ENCODE measurements at places on chromosomes 13 and 19. TPM values are rescaled to one million over a fixed set of nuclear protein-coding genes. Genes with fewer than 3 reads are reported as not detected.

- DNase-seq: no peak
These were observed 15.6 kb downstream of the KDM4B start for GRCh38 chr19:4984438-4984990.

DNA sequence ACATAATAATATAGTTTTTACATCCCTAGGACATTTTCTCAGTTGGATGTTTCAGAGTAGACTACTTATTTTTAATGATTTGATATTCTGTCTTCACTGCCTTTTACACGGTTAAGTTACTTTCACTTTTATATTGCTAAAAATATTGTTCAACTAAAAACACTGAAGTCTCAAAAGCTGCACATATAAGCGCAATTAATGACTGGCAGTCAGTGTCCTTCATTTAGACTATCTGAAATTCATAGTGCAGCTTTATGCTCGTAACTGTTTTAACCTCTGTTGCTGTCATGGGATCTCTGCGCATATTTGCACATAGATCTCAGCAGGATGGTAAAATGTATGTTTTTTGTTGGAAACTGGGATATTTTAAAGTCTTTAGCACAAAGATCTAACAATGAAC lies 864.3 kb downstream of the SLITRK6 start:
- DNase-seq: no peak

- DNase-seq: no peak
These were observed 203.4 kb downstream of the COL4A1 start for GRCh38 chr13:110103534-110103933.

GRCh38 chr13:36454987-36455386 lies 22.7 kb downstream of the CCNA1 start:
- no peak for DNase-seq

DNA sequence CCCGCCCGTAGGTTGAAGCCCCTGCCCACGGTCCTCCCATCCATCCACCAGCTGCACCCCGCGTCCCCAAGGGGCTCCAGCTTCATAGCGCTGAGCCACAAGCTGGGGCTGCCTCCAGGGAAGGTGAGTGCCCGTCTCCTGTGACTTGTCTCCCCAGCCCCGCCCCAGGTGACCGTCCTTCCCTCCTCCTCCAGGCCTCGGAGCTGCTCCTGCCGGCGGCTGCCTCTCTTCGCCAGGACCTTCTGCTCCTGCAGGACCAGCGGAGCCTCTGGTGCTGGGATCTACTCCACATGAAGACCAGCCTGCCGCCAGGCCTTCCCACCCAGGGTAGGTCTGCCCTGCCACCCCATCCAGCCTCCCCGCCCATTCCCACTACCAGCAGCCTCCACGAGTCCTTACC lies 7.5 kb downstream of the HAUS5 start:
- DNase-seq: no peak

DNA sequence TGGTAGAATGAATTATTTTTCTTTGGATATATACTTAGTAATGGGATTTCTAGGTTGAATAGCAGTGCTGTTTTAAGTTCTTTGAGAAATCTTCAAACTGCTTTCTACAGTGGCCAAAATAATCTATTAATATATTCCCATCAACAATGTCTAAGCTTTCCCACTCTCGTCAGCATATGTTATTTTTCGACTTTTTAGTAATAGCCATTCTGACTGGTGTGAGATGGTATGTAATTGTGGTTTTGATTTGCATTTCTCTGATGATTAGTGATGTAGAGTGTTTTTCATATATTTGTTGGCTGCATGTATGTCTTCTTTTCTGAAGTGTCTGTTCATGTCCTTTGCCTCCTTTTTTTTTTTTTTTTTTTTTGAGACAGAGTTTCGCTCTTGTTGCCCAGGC lies 90.2 kb upstream of the CSNK1A1L start:
- DNase-seq: no peak

- peak; percentile 85 for DNase-seq
These were observed 175.2 kb downstream of the TDRD3 start for GRCh38 chr13:60572003-60572798.

- DNase-seq: peak; percentile 59
These were observed 20.7 kb downstream of the SH3GL1 start for GRCh38 chr19:4379383-4380253.

- DNase-seq: no peak
These were observed 1193.7 kb downstream of the EFNB2 start for GRCh38 chr13:105341758-105342157.

DNA sequence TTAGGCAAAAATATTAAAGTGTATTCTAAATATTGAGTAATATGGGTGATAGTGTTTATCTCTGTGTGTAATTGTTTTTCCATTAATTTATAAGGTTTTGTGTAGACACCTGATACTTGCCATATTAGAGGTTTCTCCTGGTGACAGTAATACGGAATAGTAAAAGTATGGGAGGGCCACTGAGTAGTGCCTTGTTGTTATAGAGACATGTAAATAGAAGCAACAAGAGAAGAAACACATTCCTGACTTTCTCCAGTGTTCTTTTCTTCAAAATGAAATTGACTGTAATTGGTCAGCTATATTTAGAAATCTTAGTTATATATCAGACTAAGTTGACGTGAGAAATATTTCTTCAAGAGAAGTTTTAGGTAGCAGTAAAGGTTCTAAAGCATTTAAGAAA lies 18.5 kb downstream of the RNASEH2B start:
- no peak for DNase-seq

DNA sequence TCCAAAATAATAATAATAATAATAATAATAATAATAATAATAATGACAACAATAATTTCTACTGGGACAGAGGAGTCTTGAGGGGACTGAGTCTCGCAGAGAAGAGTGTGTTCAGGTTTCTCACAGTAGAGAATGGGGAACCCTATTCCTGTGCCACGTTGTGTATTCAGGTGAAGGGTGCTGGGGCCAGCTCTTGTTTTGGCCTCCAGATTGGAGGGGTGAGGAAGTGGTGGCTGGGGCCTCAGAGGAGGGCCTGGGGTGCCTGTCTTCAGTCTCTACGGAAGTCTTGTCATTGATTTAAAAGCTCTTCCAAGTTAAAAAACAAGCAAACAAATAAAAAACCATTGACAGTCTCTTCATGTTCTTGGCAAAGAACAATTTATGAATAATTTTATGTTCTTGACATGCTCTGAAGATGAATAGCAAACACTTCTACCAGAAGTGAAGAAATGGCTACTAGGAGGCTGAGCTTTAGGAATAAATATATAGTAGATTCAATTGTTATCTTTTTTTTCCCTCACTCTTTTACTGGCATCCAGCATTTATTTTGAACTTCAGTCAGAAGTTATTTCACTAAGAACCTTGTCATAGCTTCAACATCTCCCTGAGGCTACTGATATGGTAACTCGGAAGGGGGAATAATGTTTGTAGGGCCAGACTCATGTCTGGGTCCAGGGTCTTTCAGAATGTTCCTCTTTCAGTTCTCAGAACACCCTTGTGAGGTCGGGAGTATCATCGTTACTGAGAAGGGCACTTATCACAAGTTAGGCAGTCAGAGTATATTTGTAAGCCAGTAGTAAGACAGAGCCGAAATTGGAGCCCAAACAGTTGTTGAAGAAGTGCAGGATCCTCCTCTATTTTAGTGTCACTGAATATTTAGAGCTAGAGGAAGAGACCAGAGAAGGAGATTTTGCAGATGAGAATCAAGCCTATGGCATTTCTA lies 13.1 kb downstream of the LRCH1 start:
- DNase-seq: no peak

DNA sequence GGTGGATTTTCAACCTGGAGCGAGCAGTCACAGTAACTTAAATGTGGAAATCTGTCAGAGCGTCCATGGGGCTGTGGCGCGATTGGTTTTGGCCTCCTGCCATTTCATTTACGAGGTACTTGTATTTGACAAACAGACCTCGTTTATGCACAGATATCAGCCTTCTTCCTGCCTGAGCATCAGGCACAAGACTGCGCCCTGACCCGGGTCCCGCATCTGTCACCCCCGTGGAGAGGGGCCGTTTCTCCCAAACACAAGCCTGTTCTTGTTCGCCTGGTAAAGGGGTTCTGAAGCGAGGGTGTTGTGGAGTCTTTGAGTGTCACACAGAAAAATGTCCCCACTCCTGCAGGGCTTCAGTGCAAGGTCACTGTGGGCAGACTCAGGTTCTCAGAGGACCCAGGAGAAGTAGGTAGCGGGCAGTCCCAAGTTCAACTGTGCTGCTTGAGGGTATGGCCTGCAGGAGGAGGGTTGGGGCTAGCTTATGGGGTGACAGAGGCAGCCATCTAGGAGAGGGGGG lies 202.3 kb downstream of the URI1 start:
- DNase-seq: no peak

DNA sequence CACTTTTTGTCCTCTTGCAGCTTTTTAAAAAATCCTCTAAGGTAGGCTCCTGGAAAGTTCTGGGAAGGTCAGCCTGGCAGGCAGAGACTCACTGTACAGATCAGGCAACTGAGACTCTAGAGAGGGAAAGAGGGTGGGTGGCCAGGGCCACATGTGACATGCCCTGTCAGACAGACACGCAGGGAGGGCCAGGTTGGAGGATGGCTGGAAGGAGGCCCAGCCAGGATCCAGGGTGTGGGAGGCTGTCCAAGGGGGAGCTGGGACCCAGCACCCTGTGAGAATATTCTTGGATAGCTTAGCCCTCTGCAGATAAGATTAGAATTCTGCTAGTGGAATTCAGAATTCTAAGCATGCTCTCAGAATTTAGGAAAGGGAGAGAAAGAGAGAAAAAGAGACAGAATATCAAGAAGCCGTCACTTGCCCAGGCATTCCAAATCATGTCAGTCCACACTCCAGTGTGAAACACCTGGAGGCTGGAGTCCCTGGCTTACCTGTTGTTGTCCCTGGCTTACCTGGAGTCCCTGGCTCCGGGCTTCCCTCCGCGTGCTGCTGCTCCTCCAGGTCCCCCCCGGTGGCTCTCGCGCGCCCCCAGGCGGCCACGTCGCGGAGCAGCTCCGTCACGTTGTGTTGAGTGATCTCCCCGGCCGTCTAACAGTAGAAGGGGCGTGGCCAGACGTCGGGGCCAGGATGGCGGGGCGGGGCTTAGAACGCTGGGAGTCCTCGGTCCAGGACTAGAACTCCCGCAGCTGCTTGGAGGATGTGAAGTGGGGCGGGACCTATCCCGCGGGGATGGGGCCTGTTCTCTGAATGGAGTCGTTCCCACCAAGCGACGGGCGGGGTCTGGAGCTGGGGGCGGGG lies 2.8 kb upstream of the TNNI3 start:
- peak; percentile 67 for DNase-seq

- DNase-seq: no peak
These were observed 2.0 kb downstream of the ZBTB7A start for GRCh38 chr19:4064496-4065260.

- peak; percentile 10 for DNase-seq
These were observed 54.5 kb downstream of the RAB20 start for GRCh38 chr13:110506859-110507566.

DNA sequence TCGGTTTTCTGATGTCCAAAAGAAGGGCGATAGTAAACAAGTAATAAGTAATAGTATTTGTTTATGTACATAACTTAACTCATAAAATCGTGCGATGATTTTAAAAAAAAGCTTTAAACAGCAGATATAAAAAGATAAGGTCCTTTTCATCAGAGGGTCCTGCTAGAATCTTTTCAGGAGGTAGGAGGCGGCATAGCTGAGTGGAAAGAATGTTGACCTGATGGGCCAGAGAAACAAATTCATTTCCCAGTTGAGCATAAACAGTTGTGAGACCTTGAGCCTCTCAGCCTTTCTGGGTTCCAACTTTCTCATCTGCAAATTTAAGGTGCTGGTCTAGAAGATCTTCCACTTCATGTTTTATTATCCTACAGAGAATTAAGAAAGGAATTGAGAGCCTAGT lies 173.5 kb downstream of the LACC1 start:
- peak; percentile 16 for DNase-seq

DNA sequence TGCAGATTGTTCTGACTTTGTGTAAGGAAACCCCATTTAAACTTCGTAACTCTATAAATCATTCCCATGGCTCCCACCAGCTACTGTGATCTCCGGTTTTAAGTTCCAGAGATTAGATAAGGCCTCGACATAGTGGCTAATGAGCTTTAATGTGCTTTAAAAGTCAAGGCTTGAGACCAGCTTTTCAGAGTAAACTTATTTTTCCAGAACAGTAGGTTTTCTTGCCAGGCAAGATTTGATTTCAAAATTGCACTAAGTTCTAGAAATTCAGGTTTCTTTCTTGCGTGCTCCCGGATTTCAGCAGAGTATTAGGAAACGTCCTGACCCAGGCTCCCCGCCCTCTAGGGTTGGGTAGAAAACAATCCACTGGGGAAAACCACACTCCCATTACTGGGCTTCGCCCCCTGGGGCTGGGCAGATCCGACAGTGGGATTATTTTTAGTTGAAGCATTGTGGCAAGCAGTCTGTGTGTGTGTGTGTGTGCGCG lies 43.3 kb downstream of the CRYL1 start:
- DNase-seq: no peak

GRCh38 chr13:109165417-109165904 lies 536.0 kb downstream of the MYO16 start:
- no peak for DNase-seq

GRCh38 chr19:52190487-52191293 lies 838 bp downstream of the PPP2R1A start:
- peak; percentile 46 for DNase-seq

- peak; percentile 86 for DNase-seq
These were observed at the start of gene CLASRP for GRCh38 chr19:45038931-45039893. Gene CLASRP (plus strand): TSS chr19:45039045. CDS start chr19:45040213, 1,168 bp downstream.

DNA sequence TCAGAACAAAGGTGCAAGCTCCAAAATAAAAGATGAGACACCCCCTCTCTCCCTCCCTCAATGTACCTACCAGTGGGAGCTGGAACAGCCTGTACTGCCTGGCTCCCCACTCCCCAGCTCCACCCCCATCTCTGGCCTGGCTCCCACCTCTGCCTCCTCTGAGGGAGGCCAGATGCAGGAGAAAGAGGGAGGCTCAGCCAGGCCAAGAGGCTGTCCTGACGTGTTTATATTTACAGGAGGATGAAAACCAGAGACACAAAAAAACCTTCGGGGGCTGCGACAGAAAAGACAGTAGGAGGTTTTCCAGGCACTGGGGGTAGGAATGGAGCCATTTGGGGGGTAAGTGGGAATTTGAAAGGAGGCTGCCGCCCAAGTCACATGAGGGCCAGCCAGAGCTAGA lies 19.7 kb downstream of the ARHGEF18 start:
- DNase-seq: no peak

DNA sequence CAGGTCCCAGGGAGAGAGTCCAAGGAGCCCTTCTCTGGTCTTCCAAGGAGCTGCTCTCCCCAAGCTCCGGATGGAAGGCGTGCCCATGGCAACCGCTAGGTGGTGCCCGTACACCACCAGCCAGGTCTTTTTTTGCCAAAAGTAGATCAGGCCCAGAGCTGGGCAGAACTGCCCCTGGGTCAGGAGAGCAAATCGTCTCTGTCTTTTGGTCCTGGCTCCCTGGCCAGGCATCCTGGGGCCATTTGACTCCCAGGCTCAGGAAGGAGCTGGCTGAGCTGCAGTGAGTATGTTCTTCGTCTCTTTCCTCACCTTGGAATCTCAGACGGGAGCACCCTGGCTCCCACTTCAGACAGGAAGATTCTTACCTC lies 24.6 kb upstream of the BCL3 start:
- peak; percentile 73 for DNase-seq

- no peak for DNase-seq
These were observed 87.7 kb downstream of the SGCG start for GRCh38 chr13:23268441-23268840.

Gene SULT2B1
- not detected for total RNA-seq

Gene FGF9
- total RNA-seq: under 0.01 TPM

Gene SELENOV
- not detected for total RNA-seq

Gene ADGRE3
- total RNA-seq: not detected

Gene HTR2A
- total RNA-seq: not detected

Gene PSMC4
- total RNA-seq: 216 TPM

Gene FCER2
- total RNA-seq: not detected

Gene PEAK3
- under 0.01 TPM for total RNA-seq

Gene VSTM1
- total RNA-seq: not detected

Gene CDC16
- total RNA-seq: 52.8 TPM

Gene ARHGAP45
- total RNA-seq: 0.83 TPM

Gene SLC25A23
- total RNA-seq: 7.8 TPM

Gene KLF1
- total RNA-seq: not detected

Gene F10
- total RNA-seq: 7.2 TPM

Gene ZNF283
- 5.0 TPM for total RNA-seq

Gene BLVRB
- total RNA-seq: 65.2 TPM
